Astrocyte (in vitro differentiated cells and primary cell): ENCODE measurements at places on chromosomes 2 and 18. TPM values are rescaled to one million over a fixed set of nuclear protein-coding genes. Genes with fewer than 3 reads are reported as not detected.

- no peak overlapping the region for H3K4me3 ChIP-seq
- H3K27me3 ChIP-seq = peaks cover 9% of the 10 kb centered on the region
- H3K4me1 ChIP-seq = no peaks in the 10 kb centered on the region
- no peaks in the 10 kb centered on the region for H3K36me3 ChIP-seq
- no peak overlapping the region for H3K27ac ChIP-seq
- DNase-seq = no peak
These were observed 30.5 kb upstream of the SNED1 start for GRCh38 chr2:240967681-240968621.

DNA sequence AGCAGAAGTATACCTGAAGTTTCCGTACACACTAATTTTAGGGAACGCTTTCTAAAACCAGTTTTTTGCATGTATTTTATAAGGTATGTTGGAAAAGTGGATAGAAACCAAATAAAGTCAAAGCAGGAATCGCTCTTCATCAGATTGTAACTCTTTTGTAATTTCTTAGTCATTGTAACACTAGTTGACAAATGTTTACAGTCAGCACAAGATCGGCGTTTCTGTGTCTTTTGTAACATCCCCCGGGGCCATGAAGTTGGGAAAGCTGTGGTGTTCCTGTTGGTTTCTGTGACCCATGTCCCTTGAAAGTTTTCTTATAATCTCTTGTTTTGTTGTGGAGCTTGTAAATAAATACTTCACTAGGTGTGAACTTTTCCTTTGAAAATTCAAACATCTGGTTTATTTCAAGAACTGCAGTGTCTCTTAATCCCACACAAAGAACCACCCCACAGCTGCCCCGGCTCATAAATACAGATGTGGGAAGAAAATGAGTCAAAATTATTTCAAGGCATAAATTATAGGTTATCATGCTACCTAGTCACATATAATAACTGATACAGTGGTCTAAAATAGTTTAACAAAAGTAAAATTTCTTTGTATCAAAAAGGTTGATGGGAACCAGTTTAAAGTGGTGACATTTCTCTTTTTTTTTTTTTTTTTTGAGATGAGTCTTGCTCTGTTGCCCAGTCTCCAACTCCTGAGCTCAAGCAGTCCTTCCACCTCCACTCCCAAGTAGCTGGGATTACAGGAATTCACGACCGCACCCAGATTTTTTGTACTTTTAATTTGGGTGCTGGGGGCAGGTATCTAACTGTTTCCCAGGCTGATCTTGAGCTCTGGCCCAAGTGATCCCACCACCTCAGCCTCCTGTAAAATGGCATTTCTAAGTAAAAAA lies 751 bp upstream of the NMI start:
- no peaks in the 10 kb centered on the region for H3K36me3 ChIP-seq
- DNase-seq = no peak
- peak overlapping the region; percentile 84 for H3K27ac ChIP-seq
- no peaks in the 10 kb centered on the region for H3K4me1 ChIP-seq
- no peaks in the 10 kb centered on the region for H3K27me3 ChIP-seq

Gene RTP5
- total RNA-seq = not detected in 2 replicates

- no peak for DNase-seq
- H3K27me3 ChIP-seq = no peaks in the 10 kb centered on the region
- H3K4me3 ChIP-seq = no peak overlapping the region
- no peak overlapping the region for H3K27ac ChIP-seq
- H3K36me3 ChIP-seq = no peaks in the 10 kb centered on the region
- H3K4me1 ChIP-seq = no peaks in the 10 kb centered on the region
These were observed 273.3 kb downstream of the NDUFA10 start for GRCh38 chr2:239751679-239752355.

DNA sequence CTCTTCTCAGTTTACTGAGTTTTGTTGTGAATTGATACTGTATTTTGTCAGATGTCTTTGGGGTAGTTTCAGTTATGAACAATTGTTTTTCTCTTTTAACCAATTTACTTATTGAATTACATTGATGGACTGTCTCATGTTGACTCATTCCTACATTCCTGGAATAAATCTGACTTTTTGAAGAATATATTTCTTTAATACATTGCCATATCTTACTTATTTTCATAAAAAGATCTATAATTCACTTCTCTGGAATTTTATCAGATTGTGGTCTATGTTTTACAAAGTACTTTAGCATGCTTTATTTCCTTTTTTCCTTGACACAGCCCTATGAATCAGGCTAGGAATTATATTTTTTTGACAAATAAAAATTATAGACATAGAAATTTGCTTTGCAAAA lies 268.3 kb downstream of the PLCL1 start:
- H3K36me3 ChIP-seq = no peaks in the 10 kb centered on the region
- H3K27ac ChIP-seq = no peak overlapping the region
- no peaks in the 10 kb centered on the region for H3K4me1 ChIP-seq
- no peaks in the 10 kb centered on the region for H3K27me3 ChIP-seq
